ENCODE measurements at places on chromosomes 3 and 15.

DNA sequence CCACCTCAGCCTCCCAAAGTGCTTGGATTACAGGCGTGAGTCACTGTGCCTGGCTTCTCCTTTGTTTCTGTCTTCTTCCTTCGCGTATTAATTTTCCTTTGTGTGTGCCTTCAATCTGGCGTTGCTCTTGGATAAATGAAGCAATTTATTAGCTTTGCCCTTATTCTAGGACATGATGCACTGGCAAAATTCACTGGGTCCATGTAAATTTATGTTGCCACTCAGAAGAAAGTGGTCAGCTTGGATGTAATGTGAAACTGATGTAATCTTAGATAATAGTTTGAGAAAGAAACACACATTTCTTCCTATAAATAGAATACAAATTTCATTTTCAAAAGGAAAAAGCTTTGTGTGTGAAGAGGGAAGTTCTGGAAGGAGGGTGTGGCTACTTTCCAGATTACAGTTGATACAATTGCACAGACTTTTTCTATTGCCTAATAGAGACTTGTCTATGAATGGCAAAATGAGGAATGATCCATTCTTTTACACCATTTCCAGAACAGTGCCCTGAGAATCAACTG lies 23.3 kb upstream of the ATP1B3 start:
- no peak for DNase-seq

GRCh38 chr15:65981837-65982626 lies 112.7 kb downstream of the RAB11A start:
- DNase-seq = peak; percentile 56

DNA sequence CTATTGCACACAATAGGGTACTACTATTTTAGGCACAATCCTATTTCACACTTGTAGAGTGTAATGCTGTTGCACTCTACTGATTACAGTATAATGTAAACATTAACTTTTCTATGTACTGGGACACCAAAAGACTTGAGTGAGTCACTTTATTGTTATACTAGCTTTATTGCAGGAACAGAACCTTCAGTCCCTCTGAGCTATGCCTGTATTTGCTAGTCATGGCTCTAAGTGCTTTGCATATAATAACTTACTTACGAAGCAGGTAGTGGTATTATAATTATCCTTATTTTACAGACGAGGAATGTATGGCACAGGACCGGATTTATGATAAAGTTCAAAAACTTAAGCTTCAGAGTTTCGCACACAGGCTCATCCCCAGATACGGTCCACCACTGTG lies 106.6 kb upstream of the SLC6A6 start:
- no peak for DNase-seq

DNA sequence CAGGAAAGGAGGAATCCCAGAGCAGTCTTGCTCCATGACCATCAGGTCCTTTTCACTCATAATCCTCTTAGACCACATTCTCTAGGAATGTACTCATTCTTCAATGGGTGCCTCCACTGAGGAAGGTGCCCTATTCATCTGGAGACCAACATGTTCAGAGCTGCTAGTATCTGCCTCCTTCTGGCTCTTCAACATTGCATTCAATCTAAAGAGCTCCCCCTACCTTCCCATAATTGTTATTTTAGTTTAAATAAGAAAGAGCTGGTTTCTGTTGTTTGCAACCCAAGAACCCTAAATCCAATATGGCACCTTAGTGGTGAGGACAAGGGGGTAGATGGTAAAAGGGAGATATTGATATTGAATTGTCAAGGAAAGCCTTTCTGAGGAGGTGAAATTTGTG lies 67.6 kb downstream of the SCN11A start:
- no peak for DNase-seq

GRCh38 chr3:139935866-139936817 lies 1.2 kb downstream of the CLSTN2 start:
- no peak for DNase-seq

- no peak for DNase-seq
Observed at GRCh38 chr3:143633816-143634215, 214.5 kb downstream of the SLC9A9 start.

DNA sequence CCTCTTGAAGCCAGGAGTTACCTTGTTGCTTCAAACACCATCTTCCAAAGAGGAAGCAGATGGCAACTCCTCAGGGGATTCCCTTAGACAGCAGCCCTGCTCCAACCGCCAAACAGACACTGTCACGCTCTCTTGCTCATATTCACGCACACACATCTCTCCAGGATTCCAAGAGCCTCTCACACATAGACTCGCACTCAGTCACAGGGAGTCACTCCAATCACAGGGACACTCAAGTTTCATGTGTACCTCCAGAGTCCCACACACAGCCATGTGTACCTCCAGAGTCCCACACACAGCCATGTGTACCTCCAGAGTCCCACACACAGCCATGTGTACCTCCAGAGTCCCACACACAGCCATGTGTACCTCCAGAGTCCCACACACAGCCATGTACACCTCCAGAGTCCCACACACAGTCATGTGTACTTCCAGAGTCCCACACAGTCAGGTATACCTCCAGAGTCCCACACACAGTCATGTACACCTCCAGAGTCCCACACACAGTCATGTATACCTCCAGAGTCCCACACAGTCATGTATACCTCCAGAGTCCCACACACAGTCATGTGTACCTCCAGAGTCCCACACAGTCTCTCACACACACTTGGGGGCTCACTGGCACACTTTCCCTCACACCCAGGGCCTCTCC lies 6.1 kb downstream of the VWA5B2 start:
- no peak for DNase-seq

GRCh38 chr3:106167728-106168127 lies 298.9 kb upstream of the CBLB start:
- no peak for DNase-seq

DNA sequence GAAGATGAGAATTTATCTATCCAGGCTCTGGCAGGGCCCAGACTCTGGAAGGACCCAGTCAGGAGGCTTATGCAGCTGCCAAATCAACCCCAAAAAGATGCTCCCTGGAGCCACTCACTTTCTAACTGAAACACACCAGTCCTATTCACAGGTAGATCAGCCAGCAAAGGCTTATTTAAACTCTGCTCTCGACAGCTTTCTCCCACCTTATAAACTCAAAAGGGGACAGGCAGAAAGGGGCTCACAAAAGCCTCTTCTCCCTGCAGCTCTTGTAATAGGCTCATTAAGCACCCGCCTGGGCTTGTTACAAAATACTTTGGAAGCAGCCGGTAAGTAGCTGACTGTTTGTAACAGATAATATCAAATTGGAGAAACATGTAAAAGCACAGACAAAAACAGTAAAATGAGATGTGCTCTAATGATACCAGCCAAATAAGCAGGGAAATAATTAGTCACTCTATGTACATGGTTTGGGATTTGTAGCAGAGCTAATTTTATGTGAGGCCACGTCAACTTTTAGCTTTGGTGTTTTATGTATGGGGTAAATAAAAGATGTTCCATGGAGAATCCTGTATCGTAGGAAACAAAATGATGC lies 213.8 kb downstream of the NR2F2 start:
- no peak for DNase-seq

GRCh38 chr3:128320551-128321340 lies 145.9 kb downstream of the DNAJB8 start:
- DNase-seq = no peak

DNA sequence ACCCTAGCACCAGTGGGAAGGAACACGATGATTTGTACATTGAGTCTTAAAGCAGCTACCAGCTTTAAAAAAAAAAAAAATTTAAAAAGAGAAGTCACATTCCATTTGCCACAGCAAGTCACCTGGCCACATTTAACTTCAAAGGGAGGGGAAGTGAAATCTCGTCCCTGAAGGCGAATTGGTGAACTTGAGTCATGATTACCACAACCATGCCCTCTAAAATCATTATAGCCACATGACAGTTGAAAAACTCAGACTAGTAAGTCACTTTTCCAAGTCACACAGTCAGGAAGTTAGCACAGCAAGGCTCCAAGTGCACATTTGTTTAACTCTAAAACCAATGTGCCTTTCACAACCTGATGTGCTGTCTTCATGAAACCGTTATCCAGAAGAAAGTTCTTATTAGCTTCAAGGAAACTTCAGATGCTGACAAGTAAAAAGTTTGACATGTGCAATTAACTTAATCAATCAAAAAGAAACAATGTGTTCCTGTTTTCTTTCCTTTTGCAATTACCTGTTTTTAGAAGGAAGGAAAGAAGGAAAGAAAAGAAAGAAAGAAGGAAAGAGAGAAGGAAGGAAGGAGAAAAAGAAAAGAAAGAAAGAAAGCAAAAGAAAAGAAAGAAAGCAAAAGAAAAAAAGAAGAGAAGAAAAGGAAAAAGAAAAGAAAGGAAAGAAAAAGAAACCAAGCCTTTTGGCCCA lies 8.3 kb upstream of the THSD4 start:
- no peak for DNase-seq

GRCh38 chr15:55389264-55389607 lies 18.9 kb downstream of the CCPG1 start:
- no peak for DNase-seq

GRCh38 chr3:104549099-104549714 lies 817.5 kb upstream of the ALCAM start:
- DNase-seq = no peak

GRCh38 chr3:50325113-50325480 lies 2.6 kb upstream of the HYAL2 start:
- no peak for DNase-seq

DNA sequence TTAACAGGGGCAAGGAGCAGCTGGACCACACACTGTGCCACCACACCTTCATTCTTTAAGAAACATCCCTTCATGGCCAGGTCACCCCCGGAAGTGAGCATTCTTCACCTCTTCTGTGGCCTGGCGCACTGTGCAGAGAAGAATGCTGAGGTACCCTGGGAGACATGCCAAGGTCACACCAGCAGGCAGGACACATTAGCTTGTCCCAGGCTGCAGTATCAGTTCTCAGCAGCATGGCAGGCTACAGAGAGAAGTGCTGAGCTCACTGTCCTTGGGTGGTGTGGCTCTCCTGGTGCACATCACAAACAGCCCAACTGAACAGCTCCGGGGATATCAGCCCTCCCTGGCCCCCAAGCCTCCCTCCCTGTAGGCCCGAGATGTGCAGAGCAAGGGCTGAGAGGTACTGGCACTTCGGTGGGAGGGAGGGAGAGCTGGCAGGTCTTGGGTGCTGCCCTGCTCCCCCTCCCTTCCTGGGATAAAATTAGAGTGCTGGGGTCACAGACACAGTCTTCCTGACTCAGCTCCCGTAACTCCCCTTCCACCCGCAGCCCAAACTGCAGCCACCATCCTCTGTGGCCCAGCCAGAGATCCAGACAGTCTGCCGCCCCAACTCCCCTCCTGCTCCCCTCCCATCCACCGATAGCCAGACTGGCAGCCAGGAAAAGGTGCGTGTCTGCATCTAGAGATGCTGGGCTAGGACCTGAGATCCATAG lies 13.4 kb downstream of the SEMA7A start:
- DNase-seq = no peak

All from stimulated activated CD4-positive, alpha-beta T cell treated with anti-CD3 and anti-CD28 coated beads, Interleukin-1b, Interleukin-23, amount 100 ng/mL, for 4 hours (primary cell).